ENCODE measurements at places on chromosomes 1 and 21. TPM values are rescaled to one million over a fixed set of nuclear protein-coding genes. Genes with fewer than 3 reads are reported as not detected.

DNA sequence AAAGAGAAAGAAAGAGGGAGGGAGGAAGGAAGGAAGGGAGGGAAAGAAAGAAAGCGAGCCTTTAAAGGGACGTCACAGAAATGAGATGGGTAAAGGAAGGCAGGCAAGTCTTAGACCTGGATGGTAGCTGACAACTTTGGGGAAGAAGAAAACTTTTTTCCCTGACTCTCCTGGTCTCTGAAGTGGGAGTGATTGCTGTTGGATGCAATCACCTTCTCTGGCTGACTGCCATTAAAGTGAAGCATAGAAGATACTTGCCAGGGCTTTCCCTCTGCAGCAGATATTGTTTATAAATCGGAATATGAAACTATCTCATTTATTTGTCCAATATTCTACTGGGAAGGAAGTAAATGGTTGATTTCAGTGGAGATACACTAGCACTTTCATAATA is 27.0 kb downstream of the VCAM1 start:
- no peaks in the 10 kb centered on the region for H3K4me1 ChIP-seq
- no peak overlapping the region for H3K4me3 ChIP-seq
- no peak overlapping the region for H3K27ac ChIP-seq
- H3K36me3 ChIP-seq = no peaks in the 10 kb centered on the region
- no peak for DNase-seq

- no peak overlapping the region for H3K4me3 ChIP-seq
- H3K27me3 ChIP-seq = no peaks in the 10 kb centered on the region
- H3K27ac ChIP-seq = no peak overlapping the region
Measured at GRCh38 chr1:42419126-42419821, 36.5 kb downstream of the ZMYND12 start.

DNA sequence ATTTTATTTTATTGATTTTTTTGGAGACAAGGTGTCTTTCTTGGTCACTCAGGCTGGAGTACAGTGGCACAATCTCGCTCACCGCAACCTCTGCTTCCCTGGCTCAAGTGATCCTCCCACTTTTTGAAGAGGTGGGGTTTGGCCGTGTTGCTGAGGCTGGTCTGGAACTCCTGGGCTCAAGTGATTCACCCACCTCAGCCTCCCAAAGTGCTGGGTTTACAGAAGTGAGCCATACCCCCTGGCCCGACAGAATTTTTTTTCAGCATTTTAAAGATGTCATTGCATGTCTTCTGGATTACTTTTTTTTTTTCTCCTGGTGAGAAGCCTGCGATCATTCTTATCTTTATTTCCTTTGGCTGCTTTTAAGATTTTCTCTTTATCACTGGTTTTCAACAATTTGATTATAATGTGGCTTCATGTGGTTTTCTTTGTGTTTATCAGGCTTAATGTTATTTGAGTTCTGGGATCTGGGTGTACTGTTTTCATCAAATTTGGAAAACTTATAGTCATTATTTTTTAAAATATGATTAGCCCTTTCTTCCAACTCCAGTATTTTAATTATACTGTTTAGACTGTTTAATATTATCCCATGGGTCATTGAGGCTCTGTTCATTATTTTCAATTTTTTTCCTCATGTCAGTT is 23.1 kb upstream of the PTBP2 start:
- no peak overlapping the region for H3K4me3 ChIP-seq
- H3K27me3 ChIP-seq = no peaks in the 10 kb centered on the region
- no peaks in the 10 kb centered on the region for H3K4me1 ChIP-seq
- no peak overlapping the region for H3K27ac ChIP-seq
- H3K36me3 ChIP-seq = no peaks in the 10 kb centered on the region

DNA sequence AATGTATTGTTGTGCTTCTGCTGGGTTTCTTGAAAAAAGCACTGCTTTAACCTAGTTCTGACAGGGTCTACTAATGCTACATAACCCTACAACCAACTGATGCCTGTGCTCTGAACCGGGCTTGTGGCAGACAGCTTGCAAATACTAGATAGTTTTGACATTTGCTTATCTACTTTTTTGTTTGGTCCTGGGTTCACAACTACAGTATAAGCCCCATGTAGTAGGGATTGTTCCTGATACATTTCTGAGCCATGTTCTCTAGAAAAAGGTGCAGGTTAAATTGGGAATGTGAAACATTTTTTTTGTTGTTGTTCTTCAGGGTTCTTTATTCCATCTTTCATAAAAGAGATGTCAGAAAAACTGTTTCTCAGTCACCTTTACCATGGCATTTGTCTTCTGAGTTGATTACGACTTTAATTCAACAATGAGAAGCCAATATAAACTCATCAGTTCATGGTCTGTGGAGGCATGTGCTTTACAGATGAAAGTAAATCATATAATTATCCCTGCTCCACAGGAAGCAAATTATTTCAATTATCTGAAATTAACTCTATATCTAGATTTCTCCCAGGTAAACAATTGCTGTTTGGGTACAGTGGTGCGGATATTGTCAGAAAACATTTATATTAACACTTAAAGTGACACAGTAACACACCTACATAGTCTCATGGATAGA is 22.0 kb downstream of the OLFM3 start:
- no peak for DNase-seq
- no peaks in the 10 kb centered on the region for H3K36me3 ChIP-seq
- H3K4me1 ChIP-seq = no peaks in the 10 kb centered on the region
- H3K27me3 ChIP-seq = no peaks in the 10 kb centered on the region

GRCh38 chr21:15809818-15810217 is 80.0 kb downstream of the USP25 start:
- H3K27me3 ChIP-seq = no peaks in the 10 kb centered on the region
- no peaks in the 10 kb centered on the region for H3K4me1 ChIP-seq
- peaks cover 16% of the 10 kb centered on the region for H3K36me3 ChIP-seq
- H3K4me3 ChIP-seq = no peak overlapping the region
- H3K27ac ChIP-seq = no peak overlapping the region

The ZNF683 gene
- total RNA-seq = not detected

The GRHL3 gene
- not detected for total RNA-seq

The CHRNB2 gene
- 0.06 TPM for total RNA-seq

Measured in heart left ventricle (tissue), 16 donors.